Immature natural killer cell (primary cell): ENCODE measurements at places on chromosomes 16 and 17.

- no peak for DNase-seq
These were observed 67.7 kb downstream of the WSCD1 start for GRCh38 chr17:6137716-6138502.

- no peak for DNase-seq
These were observed 444 bp downstream of the HELZ start for GRCh38 chr17:67244431-67245072.

DNA sequence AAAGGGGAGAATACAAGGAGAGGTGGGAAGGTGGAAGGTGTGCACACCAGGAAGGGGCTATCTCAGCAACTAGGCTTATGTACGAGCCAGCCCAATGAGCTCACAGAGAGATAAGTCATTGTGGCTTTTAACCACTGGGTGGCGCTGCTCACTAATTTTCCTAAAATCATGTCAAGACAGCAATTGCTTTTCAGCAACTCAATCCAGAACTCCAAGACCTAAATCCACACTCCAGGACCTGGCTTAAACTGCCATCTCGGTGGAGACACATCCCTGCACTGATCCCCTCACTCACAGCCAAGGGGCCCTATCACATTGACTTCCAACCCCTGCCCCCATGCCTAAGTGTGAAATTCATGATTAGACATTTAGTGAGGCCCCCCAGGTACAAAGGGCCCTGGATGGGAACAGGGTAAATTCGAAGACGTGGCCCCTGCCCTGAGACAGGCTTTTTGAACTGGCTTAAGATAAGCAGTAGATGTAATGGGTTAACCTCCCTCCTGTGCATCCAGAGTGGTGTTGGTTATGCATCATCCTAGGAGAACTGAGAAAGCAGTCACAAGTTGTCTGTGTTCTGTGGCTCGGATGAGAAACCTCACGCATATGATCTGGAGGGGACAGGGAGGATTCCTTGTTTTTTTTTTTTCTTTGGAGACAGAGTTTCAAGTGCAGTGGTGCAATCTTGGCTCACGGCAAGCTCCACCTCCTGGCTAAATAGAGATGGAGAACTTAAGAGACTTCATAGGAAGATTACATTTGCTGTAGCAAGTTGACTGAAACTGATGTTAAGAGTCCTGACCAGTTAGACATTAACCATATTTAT, 11.5 kb downstream of the CCL16 start:
- DNase-seq: peak; percentile 80

- DNase-seq: no peak
These were observed 26.6 kb downstream of the MOSMO start for GRCh38 chr16:22034503-22034902.
